ENCODE measurements at places on chromosomes 4 and X.

DNA sequence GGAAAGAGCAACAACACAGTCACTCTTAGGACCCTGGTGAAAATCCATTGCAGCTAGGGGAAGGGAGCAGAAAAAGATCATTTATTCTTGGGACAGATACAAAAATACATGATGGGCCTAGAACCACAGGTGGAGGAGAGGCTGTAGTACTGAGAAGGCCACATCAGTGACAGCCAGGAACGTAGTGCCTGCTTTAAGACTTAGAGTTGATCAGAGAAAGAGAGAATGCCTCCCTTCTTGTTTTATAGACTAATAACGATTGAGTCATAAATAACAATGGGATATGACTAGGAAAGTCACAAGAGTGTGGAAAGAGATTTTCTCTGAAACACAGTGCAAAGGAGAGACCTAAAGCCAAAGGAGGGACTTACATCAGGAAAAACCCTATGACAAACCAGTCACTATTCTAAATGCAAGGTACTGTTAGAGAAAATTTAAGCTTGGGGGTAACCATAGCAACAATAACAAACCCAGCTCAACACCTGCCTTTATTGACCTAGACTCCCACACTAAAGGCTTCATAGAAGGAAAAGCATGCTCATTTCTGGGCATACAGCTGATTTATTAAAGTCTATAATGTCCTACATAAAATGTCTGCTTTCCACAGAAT lies 1015.0 kb upstream of the GRID2 start:
- no peak for DNase-seq

DNA sequence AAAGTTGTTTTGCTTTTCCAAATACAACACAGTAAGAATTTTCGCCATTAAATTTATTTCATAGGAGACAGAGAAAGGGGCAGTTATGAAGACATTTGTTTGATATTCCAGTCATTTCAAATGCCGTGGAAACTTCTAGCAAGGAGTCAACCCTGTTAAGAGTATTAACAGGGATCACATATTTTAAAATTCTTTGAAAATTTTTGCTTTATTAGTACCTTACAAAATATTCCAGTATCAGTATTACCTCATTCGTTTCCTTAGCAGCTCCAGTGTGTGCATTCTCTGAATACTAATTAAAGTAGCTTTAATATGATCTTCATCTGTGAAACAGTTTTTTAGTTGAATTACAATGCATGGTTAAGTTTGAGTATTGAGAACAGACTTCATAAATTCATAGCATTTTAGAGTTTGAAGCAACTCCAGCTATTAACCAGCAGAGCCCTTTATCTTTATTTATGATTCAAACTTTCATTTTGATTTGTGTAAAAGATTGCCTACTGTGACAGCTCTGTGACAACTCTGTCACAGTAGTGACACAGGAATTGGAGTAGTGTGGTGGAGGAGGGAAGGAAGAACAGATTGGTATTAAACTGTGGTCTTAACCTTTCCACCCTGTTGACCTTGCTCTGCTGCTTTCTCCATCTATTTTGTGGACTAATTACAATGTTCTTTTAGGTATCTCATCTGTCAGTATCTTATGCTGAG lies 86.3 kb downstream of the PDLIM5 start:
- DNase-seq, result no peak

DNA sequence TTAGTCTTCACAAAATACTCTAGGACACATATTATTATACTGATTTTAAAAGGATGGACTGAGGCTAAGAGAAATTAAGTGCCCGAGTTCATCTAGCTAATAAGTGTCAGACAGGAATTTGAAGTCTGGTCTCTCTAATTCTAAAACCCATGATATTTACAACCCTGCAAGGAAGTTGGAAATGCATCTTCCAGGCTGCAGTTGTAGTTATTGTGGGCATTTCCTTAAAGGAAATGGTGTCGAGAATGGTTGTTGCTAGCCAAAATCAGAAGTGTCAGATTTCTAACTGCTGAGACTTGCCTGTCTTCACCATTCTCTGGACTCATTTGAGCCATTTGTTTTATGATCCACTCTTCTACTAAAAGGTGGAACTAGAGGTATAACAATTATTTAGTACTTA lies 82.5 kb downstream of the FAT4 start:
- DNase-seq, result no peak

DNA sequence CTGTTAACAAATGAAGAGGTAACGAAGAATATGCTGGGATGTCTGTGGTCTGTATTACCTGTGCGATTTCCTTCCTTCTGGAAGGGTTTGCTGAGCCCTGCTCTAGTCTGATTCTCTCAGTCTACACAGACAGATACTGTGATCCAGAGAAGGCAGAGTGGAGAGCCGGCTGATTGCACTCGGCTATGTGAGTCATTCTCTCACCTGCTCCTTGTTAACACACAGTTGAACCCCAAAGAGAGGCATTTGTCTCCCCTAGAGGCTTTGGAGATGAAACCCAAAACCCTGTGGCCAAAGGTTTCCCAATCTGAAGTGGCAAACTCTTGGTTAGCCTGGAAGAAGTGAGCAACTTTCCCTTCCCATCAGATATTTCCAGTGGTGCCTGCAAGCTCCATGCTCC lies 78.1 kb upstream of the GPC4 start:
- no peak for DNase-seq

DNA sequence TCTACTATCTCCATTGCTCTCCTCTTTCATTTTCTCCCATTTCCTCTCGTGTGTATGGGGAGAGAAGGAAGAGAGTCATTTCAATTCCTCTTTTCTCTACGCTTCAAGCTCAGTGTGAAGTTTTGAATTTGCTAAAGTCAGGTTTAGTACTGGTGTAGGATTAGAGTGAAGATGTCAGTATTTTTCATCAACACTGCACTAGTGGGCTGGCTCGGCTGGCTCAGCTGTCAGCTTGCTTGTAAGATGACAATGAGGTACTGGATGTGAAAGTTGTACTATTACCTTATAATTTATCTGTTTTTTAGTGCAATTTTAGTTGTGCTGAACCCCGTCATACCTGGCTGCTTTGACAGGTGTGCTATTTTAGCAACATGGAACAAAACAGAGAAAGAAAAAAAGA lies 2.1 kb upstream of the SH2D1A start:
- no peak for DNase-seq

DNA sequence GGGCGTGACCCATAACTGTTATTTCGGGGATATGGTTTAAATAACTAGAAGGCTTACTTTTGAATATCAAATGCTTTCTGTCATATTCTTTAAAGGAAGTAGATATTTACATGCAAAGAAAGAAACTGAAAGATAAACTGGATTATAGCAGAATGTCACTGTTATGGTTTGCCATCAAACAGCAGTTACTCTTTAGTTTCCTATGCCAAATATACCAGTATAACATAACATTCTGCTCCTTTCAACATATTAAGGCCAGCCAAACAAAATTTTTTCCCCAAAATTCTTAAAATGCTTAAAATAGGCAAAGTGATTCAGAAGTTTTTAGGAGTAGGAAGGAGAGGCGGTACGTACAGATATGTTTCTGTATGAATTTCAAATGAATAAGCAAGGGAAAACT lies 27.0 kb downstream of the KDM6A start:
- DNase-seq, result no peak

GRCh38 chrX:129478516-129478915 lies 44.8 kb downstream of the SMARCA1 start:
- DNase-seq, result no peak

GRCh38 chrX:49000636-49001035 lies 1.4 kb downstream of the GRIPAP1 start:
- DNase-seq, result no peak

GRCh38 chr4:114527637-114528036 lies 71.0 kb upstream of the UGT8 start:
- DNase-seq, result no peak

DNA sequence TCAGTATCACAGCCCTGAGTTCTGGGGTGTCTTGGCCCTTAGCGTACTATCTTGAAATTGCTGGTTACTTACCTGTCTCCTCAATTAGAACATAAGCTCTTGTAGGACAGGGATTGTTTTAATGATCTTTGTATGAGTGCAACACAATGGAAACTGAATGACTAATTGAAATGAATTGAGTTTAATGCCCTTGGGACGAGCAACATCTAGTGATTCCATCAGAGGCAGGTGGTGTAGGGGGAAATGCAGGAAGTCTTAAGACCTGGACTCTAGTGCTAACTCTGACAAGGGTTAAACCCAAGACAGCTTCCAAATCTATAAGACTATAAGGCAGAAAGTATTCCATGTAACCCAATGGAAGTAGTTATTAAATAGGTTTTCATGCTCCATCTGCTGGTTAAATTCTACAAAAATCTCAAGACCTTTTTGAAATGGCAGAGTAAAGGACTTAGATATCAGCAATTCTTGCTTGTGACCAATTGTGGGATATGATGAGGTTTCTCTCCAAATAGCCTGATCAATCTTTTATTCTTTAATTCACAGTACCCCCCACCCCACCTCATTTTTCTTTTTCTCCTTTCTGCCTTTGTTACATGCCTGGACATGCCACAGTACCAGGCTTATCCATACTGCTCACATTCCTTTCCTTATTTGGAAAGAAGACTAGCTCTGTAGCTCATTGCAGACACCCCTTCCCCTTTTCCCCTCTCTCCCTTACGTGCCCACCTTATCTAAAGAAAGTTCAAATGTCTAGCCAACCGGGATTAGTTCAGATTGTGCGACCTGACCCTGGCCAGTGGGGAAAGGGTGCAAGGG lies 340.8 kb downstream of the PAPSS1 start:
- DNase-seq, result no peak

DNA sequence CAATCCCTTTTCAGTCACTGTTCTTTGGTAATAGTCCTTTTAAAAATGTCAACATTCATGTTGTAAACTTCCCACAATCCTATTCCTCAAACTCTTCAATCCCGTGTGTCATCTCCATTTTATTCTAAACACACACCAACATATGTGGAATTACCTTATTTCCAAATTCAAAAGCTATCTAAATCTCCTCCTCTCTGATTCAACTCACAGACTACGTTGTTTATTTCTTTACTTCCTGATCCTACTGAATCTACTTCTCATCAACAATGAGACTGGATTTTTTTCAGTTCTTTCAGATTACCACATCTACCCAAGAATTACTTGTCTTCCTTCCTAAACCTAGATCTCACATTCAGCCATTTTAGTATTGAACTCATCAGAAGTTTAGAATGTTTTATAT lies 188.2 kb downstream of the GABRB1 start:
- no peak for DNase-seq

DNA sequence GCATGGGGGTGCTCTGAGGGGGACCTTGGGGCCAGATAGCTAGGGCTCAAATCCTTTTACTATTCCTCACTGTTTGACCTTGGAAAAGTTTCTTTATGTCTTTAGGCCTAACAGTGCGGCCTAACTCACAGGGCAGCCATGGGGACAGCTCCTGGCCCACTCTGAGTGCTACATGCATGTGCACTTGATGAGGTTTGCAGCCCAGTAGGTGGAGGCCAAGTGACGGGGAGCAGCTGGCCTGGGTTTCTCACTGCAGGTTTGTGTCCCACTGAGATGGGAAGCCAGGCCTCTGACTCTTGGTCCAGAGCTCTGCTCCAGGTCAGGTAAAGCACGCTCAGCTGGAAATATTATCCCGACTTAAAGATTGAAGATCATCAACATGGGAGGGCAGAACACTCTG lies 102.8 kb downstream of the SLC2A9 start:
- DNase-seq, result no peak

- no peak for DNase-seq
Measured at GRCh38 chrX:10414156-10414824, 206.1 kb downstream of the MID1 start.

GRCh38 chr4:3786196-3786869 lies 20.1 kb downstream of the ADRA2C start:
- no peak for DNase-seq

- DNase-seq, result no peak
Measured at GRCh38 chr4:117817301-117817700, 217.0 kb upstream of the NDST3 start.

DNA sequence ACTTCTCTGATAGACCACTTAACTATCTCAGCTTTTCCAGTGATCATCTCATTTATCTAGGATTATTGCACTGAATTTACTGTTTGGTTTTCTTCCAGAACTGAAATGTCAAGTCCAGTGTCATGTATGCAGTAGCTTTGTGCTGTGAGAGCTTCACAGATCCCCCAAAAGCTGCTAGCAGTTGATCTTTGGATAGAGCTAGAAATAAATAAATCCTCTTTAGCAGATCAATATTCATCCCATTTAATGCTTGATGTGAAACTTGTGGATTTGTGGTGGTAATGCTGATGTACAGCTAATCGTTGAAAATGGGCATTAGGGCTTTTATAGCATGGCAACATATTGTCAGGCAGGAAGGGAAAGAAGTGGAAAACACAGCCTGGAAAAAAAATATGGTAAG lies 509.6 kb upstream of the FAM241A start:
- no peak for DNase-seq

DNA sequence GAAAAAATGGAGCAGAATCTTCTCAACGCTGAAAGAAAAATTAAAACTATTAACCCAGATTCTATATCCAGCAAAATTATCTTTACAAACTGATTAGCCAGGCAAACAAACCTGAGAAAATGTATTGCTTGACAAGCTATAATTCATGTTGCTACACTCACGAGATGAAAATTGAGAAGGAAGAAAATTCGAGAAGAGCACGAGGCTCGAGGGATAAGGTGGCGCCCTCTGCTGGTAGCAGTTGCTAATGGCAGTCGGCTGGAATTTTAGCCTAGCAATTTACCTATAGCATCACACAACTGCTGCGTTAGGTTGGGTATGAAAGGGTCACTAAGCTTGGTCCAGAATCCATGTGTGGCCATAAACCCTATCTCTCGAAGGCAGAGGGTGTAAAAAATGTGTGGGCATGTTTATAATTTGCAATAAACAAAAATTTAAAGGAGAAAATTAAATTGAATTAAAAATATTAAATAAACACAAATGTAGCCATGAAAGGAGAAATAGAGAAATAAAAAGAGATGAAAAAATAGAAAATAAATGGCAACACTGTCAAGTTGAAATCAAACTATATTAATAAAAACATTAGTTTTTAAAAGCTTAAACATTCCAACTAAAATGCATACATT lies 126.6 kb downstream of the PPP4R3C start:
- peak; percentile 15 for DNase-seq

GRCh38 chr4:86948276-86948675 lies 13.5 kb downstream of the AFF1 start:
- no peak for DNase-seq

DNA sequence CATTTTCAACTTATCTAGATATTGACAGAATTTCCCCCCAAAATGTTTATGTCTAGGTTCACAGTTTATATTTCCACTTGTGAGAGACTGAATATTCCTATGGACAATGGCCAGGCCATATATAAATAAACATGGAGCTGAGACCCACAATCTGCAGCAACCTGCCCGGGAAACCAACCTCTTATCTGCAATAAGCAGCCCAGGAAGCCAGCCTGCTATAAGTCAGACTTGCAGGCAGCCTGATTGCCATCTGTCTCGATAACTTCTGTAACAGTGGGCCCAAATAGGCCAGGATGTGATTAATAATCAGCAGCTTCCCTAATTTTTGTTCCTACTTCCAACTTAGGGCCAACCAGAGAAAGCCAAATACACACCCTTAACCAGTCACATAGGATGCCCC lies 5.2 kb upstream of the NAP1L5 start:
- no peak for DNase-seq
